ENCODE measurements at places on chromosomes 4 and X.

DNA sequence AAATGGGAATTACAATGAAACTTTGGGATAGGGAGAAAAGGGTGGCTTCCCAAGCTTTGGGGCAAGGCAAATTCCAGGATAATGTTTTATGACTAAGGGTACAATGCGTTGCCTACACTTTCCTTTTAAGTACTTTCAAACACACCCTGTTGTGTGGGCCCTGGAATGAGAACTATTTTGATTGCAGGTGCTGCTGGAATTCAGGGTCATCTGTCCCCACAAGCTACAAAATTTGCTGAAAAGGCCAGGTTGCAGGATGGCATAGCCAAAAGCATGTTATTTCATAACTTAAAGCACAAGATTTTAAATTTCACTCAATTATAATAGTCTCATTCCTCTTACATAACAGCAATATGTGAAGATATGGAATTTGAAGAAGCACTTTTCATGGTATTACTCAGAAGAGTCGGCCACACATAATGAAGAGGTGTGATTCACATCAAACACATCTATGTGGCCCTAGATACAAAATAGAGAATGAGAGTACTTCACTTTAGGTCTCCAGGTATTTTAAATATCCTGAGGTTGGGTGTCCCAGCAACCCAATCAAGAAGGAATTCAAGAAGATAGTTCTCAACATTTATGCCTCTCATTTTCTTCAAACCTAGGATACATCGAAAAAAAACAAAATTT is 89.3 kb downstream of the APBB2 start:
- no peak for DNase-seq

- no peak for DNase-seq
These were observed 48.6 kb upstream of the ARHGAP24 start for GRCh38 chr4:85426366-85426765.

GRCh38 chrX:57451426-57452020 is 140.3 kb upstream of the ZXDB start:
- DNase-seq, result no peak

DNA sequence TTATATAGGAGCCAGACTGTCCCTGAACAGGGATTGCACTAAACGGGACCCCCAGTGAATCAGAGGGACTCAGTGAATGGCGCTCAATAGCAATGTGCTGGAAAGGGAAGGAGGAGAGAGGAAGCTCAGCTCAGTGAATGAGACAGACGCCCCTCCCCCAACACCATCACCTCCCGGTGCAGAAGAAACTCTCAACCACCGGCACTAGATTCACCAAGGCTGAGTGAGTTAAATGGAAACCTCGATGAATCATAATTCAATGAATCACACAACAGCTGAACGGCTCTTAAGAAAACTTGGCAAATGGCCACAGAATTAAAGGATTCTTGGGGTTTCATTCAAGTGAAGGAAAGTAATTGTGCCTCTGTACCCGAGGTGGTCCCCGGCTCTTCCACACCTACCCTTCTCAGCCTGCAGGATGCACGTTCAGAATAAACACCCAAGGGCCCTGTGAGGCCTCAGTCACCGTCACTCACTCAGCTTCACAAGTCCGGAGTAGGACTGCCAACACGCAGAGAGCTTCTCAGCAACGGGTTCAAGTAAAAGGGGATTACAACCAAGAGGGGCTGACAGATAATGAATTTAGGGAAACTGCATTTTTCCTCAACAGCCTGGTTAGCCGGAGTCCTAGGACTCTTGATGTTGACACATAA is 29.3 kb downstream of the CRMP1 start:
- DNase-seq, result no peak

- DNase-seq, result peak; percentile 45
These were observed 83.1 kb downstream of the RELL1 start for GRCh38 chr4:37603070-37603468.

DNA sequence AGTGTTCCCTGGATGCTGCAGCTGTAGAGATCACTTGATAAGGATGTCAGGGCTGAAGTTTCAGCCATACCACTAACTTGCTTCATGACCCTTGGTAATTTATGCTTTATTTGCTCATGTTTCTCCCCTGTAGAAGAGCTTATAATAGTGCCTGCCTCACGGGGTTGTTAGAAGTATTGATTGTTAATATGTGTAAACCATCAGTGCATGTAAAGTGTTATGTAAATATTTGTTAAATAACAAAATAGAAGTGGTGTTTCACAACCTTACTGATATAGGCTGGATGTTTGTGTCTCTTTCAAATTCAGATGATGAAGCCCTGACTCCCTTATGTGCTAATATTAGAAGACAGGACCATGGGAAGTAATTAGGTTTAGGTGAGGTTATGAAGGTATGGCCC is 1.5 kb upstream of the CXCL2 start:
- no peak for DNase-seq

DNA sequence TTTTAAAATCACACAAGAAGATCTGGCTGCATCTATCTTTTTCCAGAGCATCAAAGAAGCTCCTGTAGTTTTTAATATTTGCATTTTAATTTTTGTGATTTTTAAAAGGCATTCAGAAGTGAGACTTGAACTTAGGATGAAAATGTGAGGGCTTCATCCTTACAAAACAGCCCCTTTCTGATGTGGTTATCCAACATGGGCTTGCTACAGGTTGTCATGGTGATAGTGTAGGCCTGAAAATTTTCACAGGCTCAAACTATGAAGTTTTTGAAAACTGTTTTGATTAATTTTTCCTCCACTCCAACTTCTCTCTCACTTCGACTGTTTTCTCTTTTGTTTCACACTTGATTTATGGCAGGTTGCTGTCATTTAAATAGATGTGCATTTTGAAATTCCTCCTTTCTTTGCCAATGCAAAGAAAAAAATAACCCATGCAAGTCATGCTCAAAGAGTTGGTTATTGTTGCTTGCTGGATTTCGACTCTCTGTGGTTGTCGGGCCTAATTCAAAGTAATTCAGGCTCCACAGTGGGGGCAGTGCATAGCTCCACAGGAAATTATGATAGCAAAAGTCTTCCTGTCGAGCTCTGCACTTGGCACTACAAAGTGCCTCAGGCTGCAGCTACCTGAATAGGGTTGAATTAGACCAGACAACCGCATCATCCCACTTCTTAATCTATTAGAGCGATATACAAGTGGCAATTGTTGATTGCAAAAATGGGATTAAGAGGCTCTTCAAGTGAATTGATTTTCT is 201.0 kb upstream of the GPR101 start:
- no peak for DNase-seq

DNA sequence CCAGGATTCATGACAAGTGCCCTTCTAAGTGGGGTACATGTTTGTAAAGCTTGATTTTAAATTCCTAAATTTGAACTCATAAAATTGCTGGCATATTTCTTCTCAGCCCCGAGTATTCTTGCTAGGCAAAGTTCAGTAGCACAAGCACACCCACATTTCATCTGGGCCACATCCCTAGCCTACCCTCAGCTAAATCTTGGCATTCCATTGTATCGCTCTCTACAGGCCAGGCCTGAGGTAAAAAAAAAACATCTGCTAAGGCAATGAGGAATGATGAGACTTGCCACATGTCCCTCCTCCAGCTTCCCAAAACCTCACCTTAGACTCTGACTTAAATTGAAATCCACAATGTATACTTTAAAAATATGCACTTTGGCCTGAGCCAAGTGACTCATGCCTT is 51.4 kb upstream of the VCX3B start:
- DNase-seq, result no peak

GRCh38 chr4:1488831-1489638 is 82.8 kb upstream of the NKX1-1 start:
- DNase-seq, result no peak

DNA sequence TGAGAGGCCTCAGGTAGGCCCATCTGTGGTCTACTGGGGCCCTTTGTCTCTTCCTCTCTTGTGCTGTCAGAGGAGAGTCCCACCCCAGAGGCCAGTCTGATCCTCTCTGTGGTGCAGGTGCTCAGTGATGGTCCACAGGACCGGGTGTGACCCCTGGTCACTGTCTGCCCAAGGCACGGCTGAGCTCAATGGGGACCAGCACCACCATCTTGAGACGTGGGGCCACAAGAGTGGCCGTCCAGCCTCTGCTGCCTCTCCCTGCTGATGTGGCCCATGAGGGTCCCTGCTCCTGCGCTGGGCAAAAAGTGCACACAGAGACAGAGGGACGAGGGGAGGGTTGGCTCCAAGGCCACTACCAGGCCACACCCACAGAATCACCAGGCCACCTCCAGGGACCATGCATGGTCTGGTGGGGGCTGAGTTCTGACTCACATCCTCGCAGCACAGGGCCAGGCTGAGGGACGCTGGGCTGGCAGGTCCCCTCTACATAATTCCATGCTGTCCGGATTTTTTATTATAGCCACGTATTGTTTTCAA is 88.3 kb downstream of the FAM53A start:
- no peak for DNase-seq

GRCh38 chr4:158875455-158875854 is 106.6 kb downstream of the FNIP2 start:
- no peak for DNase-seq

DNA sequence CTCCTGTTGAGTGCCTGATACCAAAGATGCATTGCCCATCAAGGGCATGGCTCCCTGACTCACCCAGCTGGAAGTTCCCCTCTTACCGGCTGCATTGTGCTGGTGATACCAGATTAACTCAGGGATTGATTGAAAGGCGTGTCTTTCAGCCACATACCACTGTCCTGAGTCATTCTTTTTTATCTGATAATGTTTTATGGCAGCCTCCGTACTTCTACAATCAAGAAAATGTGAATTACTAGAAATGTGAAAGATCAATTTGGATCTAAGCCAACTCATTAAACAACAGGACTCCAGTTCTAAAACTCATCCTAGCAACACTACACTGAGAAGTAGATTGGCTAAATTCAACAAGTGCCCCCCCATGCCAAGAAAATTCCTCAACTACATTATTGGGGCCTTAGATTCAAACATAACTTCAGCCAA is 40.0 kb downstream of the TXK start:
- DNase-seq, result no peak

GRCh38 chr4:59200992-59201391 is 1999.1 kb upstream of the ADGRL3 start:
- DNase-seq, result no peak

GRCh38 chr4:117417856-117418255 is 332.5 kb upstream of the TRAM1L1 start:
- no peak for DNase-seq

- DNase-seq, result no peak
These were observed 31.2 kb downstream of the CCDC149 start for GRCh38 chr4:24881508-24882196.

DNA sequence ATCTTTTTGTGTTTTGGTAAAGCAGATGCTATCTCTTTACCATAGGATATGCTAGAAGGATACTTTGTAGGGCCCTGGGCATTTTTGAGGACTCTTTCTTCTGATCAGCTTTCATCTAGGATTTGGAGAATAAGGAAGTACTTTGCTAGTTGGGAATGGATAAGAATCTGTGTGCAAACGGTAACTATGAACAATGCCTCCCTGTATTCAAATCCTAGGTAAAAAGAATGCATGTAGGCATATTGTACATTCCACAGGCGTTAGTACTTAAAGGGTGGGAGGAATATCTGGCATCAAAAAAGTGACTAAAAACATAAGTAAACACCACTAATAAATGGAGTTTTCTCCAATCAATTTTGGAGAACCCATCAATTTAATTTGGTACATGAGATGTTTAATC is 59.7 kb downstream of the SH3BGRL start:
- DNase-seq, result no peak

DNA sequence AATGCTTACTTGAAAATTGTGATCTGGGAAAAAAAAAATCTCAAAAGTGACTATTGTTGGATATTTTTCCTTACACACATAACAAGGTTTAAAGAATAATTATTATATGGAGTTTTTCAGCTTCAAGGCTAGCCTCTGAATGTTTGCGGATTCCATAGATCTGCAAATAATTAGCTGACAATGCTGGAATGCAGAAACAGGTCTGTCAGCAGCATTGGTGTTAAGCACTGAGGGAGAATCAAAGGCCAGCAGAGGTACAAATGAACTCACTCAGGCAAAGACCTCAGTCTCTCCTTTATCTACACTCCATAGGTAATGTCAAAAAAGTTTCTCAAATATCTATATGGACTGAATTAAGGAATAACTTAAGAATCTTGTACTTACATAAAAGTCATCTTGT is 35.1 kb downstream of the SMIM31 start:
- no peak for DNase-seq

GRCh38 chrX:44234541-44234940 is 108.9 kb downstream of the EFHC2 start:
- no peak for DNase-seq

DNA sequence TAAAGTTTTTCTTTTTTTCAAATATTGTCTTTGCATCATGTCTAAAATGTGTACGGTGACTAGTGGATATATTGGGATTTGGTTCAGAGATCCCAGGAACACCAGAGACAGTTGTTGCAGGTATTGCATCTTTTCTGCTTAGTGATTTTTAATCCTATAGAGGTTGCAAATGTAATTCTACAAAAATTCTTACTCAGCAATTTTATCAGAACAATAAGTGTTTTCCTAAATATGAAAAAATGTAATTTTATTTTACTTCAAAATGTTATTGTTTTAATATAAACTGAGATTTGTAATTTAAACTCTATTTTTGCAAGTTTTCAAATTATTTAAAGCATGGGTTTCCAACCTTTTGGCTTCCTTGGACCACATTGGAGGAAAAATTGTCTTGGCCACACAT is 8.2 kb downstream of the ZNF718 start:
- DNase-seq, result no peak

DNA sequence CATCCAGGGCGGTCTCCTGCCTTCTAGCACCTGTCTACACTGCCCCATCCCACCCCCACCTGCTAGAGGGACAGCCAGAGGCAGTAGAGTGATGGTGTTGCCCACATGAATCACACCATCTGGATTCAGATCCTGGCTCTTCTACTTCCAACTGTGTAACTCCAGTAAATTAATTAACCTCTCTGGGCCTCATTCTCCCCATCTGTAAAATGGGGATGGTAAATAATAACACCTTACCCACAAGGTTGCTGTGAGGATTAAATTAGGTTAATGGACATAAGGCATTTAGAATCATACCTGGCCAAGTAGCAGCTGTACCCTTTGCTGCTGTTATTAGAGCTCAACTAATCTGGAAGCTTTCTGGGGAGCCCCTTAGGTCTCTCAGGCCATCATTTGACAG is 149.6 kb upstream of the BCOR start:
- no peak for DNase-seq

DNA sequence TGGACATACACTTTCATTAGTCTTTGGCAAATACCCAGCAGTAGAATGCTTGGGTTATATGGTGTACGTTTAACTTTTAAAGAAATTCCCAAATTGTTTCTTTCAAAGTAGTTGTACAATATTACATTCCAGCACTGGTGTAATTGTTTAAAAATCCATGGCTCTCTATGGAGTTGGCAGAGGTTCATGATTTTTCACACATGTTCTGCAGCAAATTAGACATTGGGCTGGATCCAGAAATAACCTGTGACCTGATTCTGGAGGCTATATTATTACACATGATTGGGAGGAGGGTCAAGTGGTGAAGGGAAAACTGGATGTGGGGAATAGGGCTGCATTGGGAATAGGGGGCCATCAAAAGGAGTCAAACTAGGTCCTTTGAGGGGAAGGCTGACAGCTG is 41.9 kb downstream of the MAMLD1 start:
- DNase-seq, result no peak

- DNase-seq, result no peak
These were observed 18.8 kb upstream of the TADA2B start for GRCh38 chr4:7024336-7024890.

- DNase-seq, result no peak
These were observed 221.6 kb downstream of the DCLK2 start for GRCh38 chr4:150299816-150300215.

All from D721Med (cell line).